Activated CD8-positive, alpha-beta memory T cell treated with anti-CD3 and anti-CD28 coated beads for 1 hour (primary cell): ENCODE measurements at places on chromosomes 4 and X.

- no peak for DNase-seq
These were observed 3.4 kb upstream of the PCDH7 start for GRCh38 chr4:30716681-30717207.

DNA sequence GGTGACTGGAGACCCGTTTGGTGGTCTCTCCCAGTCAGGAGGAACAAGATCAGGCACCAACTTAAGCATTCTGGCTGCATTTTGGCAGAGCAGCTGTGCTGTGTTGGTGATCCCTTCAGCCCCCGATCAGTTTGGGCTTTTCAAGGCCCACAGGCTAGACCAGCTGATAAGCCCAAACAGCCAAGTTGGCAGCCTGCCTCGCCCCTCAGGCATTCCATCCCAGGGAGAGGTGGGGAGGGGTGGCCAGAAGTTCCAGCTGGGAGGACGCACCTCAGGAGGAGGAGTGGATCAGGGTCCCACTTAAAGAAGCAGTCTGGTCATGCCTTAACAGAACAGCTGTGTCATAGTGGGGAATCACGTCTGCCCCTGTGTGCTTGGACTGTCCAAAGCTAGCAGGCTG is 105.8 kb downstream of the CHIC1 start:
- DNase-seq, result no peak

GRCh38 chr4:184368290-184368689 is 106.1 kb downstream of the IRF2 start:
- no peak for DNase-seq

GRCh38 chr4:21830272-21830671 is 118.3 kb downstream of the KCNIP4 start:
- no peak for DNase-seq

DNA sequence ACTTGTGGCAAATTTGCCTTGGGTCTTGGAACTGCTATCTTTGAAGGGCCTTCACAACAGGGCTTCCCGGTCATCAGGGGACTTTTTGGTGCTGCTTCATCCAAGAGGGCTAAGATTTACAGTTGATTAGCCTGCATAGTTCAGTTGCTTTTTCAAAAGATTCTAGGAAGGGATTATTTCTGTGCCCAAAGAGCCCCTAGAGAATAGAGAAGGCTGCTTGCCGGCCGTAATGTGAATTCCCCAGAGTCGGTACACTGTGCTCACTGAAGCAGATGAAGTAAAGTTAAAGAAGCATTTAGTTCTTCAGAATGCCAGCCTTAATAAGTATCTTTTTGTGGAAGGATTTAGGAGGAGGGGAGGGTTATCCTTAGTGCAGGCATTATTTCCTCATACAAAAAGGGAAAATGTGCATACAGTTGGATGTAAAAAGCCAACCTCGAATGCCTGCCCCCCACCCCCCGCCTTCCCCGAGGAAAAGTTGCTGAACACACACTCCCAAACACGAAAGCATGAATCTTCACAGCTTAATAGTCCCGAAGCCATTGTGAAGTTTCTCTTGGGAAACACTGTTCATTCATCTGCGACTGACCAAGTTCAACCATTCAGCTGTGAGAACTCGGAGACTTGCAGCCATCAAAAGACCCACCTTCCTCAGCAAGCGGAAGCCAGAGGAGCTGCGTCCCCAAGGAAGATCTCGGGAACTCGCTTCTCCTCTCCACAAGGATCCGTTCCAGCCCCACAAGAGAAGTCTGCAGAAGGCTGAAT is 47.6 kb downstream of the ANOS1 start:
- DNase-seq, result no peak

- no peak for DNase-seq
These were observed 148.0 kb upstream of the STX18 start for GRCh38 chr4:4689694-4690440.

DNA sequence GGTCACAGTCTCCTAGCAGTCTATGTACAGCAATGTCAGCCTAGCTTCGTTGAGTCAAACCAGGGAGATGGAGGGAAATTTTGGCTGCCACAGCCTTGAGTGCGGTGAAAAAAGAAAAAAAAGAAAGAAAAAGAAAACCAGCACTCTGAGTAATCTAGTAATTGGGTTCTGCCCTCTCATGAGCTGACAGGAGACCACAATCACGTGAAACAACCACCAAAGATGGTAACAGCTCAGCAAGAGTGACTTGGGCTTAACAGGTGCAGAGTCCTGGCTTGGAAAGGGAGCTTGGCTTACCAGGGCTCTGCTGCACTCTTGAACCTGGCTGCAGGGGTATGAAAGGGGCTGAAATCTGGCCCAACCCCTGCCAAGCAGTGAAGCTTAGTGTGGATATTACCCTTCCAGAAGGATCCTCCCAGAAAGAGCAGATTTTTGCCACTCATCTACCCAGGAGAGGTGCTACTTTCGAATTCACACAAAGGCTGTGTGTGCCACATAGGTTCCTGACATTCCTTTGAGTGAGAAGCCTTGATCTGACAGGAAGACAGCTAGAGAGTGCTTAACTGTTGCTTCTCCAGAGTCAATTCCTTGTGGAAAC is 350.3 kb downstream of the PTTG2 start:
- DNase-seq, result no peak

DNA sequence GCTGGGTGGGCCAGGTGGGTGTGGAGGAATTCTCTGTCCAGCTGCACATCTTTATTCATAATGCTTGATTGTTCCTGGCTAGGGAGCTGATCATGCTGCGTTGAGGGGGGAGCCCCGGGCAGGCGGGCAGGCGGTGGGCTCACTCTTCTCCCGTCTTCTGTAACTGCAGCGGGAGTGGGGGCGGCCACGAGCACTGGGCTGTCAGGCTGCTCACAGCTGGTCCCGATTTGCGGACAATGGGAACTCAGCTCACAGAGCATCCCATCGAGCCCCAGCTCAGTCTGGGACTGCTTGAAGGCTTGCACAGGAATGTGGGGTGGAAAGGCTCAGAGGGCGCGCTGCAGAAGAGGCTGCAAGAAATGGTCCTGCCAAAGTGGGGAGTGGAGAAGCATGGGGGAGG is 63.8 kb downstream of the EFNB1 start:
- DNase-seq, result no peak

GRCh38 chr4:94506822-94507221 is 55.1 kb downstream of the PDLIM5 start:
- DNase-seq, result no peak

GRCh38 chr4:25977397-25978170 is 63.6 kb downstream of the SMIM20 start:
- DNase-seq, result no peak

DNA sequence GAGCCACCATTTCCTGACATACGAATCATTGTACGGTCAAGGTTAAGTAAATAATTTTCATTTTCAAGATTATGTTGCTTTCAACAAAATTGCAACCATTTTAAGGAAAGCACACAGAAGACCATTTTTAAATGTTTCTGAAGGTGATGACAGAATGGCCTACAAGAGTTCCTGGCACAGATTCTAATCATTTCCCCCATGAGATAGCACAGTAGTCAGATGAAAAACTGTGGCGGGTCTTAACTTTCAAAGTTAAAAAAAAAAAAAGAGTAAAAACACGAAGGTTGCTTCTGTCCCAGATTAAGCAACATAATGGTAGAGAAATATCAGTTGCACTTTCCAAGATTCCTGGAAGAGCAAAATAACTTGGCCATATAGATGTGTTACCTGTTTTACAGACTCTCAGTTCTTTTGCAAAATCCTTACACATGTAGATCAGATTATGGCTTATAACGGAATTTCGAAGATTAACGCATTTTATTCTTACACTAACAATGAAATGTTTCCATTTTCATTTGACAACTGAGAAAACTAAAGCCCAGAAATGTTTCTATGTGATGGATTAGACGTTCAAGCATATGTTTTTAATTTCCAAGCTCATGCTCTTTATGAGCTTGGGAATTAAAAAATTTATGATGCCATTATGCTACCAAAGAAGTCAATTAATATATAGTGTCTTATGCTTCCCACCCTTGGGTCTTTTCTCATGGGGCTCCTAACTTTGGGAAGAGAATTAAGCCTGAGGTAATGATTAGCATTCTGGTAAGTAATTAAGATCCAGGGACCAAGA is 335.1 kb upstream of the CLNK start:
- no peak for DNase-seq

- no peak for DNase-seq
These were observed 274.6 kb downstream of the NKX6-1 start for GRCh38 chr4:84224522-84224921.

GRCh38 chr4:1241466-1241935 is 7.4 kb downstream of the CTBP1 start:
- no peak for DNase-seq

DNA sequence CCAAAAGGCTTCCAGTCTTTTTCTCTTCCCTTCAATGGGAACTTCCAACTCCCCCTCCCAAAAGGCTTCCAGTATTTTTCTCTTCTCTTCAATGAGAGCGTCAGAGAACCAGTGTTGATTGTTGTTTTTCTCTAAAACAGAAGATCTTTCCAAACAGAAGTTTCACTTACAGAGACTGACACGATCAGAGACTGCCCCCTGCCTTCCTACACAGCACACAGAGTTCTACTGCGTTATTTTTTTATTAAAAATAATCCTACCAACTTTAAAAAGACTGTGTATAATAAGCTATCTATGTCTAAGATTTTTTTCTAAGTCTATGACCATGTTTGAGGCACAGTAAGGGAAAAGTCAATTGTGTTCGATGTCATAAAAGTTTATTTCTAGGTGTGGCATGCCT is 3.5 kb upstream of the HTR2C start:
- DNase-seq, result no peak

GRCh38 chr4:75180790-75181776 is 248.2 kb downstream of the PARM1 start:
- DNase-seq, result no peak

DNA sequence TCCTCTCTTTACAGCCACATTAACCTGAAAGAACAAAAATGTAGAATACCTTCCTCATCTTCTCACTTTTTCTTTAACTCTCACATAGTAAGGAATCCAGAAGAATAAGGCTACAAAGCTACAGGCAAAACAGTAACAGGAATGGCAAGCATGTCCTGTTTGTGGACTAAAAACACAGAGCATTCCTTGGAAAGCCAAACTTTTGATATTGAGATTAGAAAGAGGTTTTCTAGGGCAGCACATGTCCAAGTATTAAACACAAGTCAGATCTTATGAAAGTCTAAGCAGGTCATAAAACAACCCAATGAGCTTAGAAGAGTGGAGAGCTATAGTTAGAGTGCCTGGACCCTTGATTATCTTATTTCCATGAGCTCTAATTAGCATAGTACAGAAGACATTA is 58.2 kb upstream of the FAM9C start:
- DNase-seq, result no peak

GRCh38 chr4:109294006-109294405 is 8.5 kb downstream of the COL25A1 start:
- no peak for DNase-seq

GRCh38 chrX:20609916-20610415 is 343.3 kb upstream of the RPS6KA3 start:
- DNase-seq, result no peak

DNA sequence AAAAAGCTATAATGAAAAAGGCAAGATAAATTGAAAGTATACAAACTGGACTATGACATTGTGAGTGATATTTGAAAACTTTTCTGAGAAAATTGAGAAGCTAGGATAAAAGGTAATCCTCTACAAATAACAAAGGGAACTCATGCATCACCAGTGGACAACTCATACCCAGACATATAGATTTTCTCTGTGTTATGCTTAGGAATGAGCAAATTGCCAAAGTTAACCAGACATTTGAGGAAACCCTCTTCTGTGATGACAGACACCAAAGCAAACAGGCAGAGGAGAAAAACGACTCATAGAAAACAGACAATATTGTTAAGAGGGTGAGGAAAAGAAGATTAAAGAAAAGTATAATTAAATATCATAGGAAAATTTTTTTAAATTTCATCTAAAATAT is 186.5 kb downstream of the MAB21L2 start:
- DNase-seq, result no peak

- no peak for DNase-seq
These were observed 333.9 kb downstream of the ARHGAP24 start for GRCh38 chr4:85808864-85809263.

GRCh38 chr4:85867271-85867670 is 392.3 kb downstream of the ARHGAP24 start:
- no peak for DNase-seq

DNA sequence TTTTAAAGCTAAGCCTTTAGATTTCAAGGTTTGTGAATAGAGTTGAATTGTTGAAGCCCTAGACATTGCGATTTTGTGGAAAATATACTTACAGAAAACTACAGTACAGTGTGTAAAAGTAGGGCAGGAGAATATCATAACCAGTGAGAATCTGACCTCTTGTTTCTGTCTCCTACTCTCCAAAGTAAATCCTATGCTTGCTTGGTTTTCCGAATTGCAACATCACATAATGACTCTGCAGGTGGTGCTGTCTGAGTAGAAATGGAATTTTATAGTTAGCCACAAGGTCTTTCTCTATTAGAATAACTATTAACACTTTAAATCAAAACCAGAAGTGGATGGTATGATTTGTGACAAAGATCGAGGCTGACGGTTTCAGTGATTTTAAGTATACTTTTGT is 505.6 kb downstream of the RAPGEF2 start:
- DNase-seq, result no peak

GRCh38 chr4:1451106-1451751 is 45.0 kb upstream of the NKX1-1 start:
- no peak for DNase-seq

DNA sequence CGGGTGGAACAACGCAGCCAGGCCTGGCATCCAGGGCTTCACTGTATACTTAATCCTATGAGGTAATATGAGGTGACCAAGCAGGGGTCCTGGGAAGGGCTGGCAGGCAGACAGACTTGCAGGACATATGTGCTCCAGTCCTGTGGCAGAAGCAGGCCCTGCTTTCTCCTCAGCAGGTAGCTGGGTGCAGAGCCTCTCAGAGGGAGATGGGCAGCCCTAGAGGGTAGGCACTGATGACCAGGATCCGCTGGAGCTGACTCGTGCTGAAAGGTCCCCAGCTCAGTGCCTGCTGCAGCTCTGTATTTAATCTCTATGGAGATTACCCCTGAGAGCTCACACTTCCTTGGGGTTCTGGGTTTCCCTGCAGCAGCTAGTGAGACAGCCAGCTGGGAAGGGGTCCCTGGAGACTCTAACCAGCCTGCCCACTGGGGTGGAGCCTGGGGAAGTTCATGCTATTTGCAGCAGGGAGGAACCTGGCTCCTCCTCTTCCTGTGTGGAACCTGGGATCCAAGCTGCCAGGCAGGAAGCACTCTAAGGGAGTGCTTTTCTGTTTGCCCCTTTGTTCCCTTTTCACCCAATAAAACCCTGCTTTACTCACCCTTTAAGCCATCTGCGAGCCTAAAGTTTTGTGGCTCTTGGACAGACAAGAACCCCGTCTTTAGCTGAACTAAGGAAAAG is 339.2 kb downstream of the DCAF12L2 start:
- DNase-seq, result no peak

DNA sequence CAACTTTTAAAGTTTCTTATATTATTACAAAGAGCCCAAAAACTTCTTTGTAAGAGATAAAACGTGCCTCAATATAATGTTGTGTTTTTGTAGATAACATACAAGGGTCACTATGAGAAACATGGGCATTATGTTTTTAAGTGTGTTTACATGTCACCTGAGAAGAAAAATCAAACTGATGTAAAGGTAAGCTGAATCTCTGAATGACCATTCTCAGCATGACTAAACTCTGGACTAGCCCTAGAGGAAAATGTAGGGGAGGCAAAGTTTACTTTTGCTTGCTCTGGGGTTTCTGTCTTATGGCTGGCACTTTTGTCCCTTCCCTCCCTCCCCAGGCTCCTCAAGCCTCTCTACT is 6.8 kb downstream of the MEPE start:
- DNase-seq, result no peak
